Activated CD8-positive, alpha-beta memory T cell treated with anti-CD3 and anti-CD28 coated beads for 4 hours (primary cell): ENCODE measurements at places on chromosomes 13 and 19.

DNA sequence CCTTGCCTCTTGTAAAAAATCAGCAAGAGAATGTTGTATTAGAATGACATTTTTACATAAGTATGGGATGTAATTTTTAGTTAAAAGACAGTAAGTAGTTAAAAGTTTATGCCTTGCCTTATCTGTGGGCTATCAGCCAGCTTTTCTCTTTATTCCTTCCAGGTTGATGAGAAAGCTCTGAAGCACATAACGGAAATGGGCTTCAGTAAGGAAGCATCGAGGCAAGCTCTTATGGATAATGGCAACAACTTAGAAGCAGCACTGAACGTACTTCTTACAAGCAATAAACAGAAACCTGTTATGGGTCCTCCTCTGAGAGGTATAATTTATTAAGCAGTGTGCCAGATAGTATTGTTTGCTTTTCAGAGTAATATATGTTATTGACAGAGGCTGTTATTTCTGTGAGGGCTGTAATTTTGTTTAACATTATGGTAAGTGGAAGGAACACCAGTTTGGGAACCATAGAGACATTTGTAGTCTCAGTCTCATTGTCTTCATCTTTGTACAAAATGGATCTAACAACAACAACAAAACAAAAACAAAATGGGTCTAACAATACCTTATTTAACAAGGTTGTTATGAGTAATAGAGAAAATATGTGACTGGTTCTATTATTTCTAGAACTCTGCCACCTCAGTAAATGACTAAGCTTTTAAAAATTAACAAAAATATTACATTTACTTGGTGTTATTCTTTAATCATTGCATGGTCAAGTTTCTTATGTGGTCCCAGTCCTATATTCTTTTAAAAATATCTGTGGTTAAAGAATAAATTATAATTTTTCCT lies 112.8 kb downstream of the TDRD3 start:
- DNase-seq = no peak

- no peak for DNase-seq
Observed at GRCh38 chr13:27023385-27024073, 148.1 kb downstream of the USP12 start.

GRCh38 chr13:32141462-32141861 lies 109.9 kb downstream of the FRY start:
- no peak for DNase-seq

- no peak for DNase-seq
Observed at GRCh38 chr13:33289966-33290365, 4.4 kb upstream of the STARD13 start.

GRCh38 chr13:110820322-110820721 lies 94.5 kb downstream of the ANKRD10 start:
- DNase-seq = no peak

- DNase-seq = no peak
Observed at GRCh38 chr19:30227012-30227621, 145.1 kb upstream of the ZNF536 start.

DNA sequence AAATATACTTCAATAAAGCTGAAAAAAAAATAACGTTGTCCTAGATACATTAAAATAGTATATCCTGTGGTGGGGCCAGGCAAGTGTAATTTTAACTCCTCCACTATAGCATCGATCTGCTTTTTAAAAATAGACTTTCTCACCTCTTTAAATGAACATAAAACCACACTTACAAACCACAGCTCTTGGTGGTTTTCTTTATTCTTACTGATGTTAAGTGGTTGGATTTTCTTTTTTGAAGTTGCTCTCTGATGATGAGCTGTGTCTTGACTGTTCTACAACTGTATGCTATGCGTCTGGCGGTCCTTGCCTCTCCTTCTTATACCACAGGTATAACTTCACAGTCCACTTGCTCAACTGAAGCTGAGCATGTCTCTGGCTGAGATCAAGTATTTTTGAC lies 721.5 kb upstream of the KLHL1 start:
- no peak for DNase-seq

DNA sequence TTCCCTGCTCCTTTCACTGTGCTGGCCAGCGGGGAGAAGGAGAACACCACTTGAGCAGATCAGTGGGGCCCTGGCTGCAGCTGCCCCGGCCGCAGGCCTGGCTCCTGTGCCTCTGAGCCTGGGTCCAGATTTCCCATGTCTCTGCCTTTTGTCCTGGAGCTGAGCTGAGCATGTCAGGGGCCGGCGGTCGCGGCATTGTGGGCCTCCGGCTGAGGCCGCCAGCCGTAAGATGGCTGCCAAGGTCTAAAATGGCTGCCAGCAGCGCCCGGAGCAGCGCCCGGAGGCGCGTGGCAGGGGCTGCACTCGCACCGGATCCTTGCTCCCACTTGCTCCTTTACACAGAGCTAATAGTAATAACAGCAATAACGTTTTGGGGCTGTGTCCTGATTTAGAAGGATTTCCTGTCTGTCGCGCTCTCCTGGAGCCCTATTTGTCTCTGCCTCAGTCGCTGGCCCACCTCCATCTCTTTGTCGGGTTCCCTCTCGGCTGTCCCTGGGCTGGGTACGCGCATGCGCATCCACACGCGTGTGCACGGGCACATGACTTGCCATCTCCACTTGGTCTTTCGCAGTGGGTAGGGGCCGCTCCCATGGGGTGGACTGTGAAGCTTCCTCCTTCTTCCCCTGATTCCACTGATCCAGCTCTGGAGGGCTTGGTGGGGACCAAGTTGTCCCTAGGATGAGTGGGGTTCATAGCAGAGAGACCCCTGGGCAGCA lies 32.1 kb downstream of the LYL1 start:
- DNase-seq = no peak
